NCI-H774 (cell line): ENCODE measurements at places on chromosomes 16 and 17.
A peak's percentile ranks its signal among the peaks of the same experiment; 100 is the strongest.

- DNase-seq: no peak
Observed at GRCh38 chr16:87709677-87710076, 56.1 kb downstream of the KLHDC4 start.

- peak; percentile 50 for DNase-seq
Observed at GRCh38 chr17:75525806-75526554, 483 bp downstream of the LLGL2 start.

GRCh38 chr17:2855063-2855600 lies 58.9 kb downstream of the RAP1GAP2 start:
- DNase-seq: no peak

GRCh38 chr17:40191237-40192208 lies 14.3 kb downstream of the RAPGEFL1 start:
- DNase-seq: peak; percentile 68

- DNase-seq: no peak
Observed at GRCh38 chr17:35799942-35800341, 4.5 kb upstream of the MMP28 start.

- no peak for DNase-seq
Observed at GRCh38 chr17:19408346-19408710, 2.7 kb upstream of the RNF112 start.

DNA sequence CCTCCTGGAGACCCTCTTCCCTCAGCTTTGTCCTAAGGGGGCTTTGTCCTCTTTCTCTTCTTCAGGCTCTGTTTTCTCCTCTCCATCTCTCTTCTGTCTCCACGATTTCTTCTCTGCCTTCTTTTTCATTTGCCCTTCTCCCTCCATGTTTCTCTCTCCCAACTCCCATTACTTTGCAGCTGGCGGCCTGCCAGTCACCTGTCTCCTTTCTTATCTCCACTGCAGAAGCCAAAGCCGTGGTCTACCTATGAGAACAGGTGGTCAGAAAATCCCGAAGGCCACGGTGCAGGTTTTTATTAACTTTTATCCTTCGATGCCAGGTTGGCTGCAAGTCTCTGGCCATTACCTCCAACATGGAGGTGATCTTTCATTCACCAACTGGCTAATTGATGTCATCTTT lies 45.1 kb downstream of the FZD2 start:
- no peak for DNase-seq

- no peak for DNase-seq
Observed at GRCh38 chr17:47733674-47734410, 806 bp downstream of the TBX21 start.

DNA sequence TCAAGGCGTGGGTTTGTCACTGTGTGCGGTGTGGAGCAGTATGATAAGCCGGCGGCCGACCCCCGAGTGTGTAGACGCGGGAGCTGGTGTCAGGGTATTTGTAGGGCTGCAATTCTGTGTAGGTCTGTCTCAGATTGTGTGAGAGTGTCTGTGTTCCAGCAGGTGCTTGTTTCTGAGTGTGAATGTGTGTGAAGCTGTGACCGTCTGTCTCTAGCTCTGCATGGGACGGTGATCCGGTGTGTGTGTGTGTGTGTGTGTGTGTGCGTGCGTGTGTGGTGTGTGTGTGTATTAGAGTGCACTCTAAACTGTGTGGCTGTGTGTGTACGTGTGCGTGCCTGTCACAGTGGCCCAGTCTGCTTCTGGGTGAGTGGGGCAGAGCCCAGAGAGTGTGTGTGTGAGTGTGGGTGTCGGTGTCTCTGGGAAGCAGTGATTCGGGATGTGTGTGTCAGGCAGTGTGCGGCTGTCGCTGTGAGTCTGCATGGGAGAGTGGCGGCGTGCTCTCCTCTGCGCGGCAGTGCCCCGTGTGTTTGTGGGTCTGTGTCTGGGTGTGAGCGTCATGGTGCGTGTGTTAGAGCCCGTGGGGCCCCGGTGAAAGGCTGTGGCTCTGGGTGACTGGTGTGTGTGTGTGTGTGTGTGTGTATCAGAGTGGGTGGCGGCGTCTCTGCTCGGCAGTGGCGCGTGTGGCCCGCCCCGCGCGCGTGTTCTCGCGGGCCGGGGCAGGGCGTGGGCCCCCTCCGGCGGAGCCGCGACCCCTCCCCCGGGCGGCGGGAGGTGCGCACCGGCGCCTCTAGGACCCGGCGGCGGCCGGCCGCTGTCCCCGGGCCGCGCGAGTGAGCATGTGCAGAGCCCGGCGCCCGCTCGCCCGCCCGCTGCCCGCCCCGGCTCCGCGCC lies at the start of gene WSCD1:
TSS of gene WSCD1 (plus strand) at position 841 of the 891 bp plus-strand sequence. CDS start 10,280 bp downstream, outside the sequence.
- DNase-seq: no peak

DNA sequence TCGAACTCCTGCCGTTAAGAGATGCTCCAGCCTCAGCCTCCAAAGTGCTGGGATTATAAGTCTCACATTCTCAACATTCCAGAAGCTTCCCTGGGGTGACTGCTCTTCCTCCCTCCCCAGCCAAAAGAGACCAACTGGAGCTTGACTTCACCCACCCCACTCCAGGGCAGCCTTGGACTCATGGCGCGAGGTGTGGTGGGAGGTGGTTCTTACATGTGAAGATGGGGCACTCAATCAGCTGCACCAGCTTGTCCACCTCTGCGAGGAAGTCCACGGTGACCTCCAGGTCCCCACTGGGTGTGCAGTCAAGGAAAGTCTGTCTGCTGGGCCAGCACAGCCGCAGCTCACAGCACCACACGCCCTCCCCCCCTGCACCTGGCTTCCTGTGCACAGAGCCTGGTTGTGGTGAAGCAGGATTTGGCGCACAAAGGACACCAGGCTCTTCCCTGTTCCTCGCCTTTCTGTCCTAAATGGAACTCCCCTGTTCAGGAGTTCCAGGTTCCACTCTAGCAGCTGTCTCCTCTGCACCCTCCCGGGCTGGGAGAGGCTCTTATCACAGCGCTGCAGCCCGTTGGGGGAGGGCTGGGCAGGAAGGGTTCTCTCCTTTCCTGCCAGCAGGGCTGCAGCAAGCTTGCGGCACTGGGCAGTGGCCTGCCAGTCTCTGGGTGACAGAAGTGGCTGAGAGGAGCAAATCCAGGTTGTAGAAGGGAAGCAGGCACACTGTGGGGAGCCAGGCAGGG lies 9.6 kb upstream of the MTSS2 start:
- no peak for DNase-seq

GRCh38 chr16:89779231-89779908 lies 37.1 kb downstream of the FANCA start:
- no peak for DNase-seq

DNA sequence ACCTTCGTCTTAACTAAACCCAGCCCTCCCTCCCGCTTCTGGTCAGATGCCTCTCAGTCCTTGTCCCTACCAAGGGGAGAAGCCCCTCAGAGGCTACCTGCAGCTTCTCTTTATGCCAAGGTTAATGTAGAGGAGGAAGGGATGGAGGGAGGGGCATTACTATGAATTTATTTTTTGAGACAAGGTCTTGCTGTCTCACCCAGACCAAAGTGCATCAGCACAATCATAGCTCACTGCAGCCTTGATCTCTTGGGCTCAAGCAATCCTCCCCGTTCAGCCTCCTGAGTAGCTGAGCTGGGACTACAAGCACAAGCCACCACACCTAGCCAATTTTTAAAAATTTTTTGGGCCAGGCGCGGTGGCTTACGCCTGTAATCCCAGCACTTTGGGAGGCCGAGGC lies 15.3 kb downstream of the EPOP start:
- DNase-seq: no peak

- DNase-seq: no peak
Observed at GRCh38 chr16:65200156-65200773, 78.4 kb upstream of the CDH11 start.

DNA sequence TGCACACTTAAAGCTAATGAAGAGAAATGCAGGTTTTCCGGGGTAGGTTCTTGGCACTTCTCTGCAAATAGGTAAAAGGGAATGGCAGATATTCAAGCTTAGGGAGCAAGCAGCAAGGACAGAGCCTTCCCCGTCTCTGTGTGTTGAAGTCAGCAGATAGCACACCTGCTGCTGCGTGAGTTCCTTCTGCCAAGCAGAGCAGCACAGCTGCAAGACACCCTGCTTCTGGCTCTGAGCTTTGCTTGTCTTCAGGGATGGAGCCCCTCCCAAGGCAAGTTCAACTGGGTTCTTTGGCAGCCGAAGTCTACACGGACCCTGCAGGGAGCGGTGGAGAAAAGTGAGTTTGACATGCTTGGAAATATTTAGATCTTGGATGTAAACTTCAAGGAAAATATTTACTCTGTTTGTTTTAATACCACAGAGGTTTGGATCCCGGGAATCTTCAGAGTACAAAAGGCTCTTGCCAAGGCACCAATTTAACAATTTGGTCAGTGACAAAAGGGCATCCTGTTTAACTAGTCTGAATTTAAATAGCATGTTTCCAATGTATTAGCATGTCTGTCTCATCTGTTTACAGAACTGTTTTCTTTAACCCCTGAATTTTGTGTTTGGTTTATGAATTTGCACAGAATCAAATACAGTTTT lies 113.4 kb upstream of the KCNJ16 start:
- DNase-seq: no peak

- DNase-seq: no peak
Observed at GRCh38 chr16:1037394-1038257, 34.9 kb upstream of the SSTR5 start.

GRCh38 chr17:40427002-40427491 lies 9.4 kb upstream of the TOP2A start:
- no peak for DNase-seq

GRCh38 chr17:79082311-79083190 lies 7.9 kb downstream of the ENGASE start:
- DNase-seq: peak; percentile 42

GRCh38 chr16:59701963-59702930 lies 968.1 kb upstream of the GOT2 start:
- no peak for DNase-seq

DNA sequence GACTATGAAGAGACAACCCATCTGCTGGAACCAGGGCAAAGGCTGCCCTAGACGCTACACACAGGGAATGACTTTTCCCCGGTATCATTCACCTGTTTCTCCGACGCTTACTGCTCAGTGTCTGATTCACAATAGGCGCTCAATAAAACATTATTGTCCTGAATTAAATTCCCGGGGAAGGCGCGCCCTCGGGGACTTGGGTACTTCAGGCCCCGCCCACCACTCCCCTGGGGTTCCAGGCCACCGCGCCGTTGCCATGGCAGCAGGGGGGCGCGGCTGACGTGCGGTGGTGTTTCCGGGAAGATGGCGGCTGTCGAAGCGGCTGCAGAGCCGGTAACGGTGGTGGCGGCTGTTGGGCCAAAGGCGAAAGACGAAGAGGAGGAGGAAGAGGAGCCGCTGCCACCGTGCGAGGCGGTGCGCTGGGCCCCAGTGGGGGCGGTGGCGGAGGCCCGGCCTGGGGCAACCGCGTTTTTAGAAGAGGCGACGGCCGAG lies at the start of gene RUNDC1:
TSS of gene RUNDC1 (plus strand) at position 292 of the 492 bp plus-strand sequence. CDS start at position 304, 12 bp downstream.
- DNase-seq: peak; percentile 96

GRCh38 chr17:28173031-28173561 lies 130.6 kb downstream of the NLK start:
- no peak for DNase-seq

DNA sequence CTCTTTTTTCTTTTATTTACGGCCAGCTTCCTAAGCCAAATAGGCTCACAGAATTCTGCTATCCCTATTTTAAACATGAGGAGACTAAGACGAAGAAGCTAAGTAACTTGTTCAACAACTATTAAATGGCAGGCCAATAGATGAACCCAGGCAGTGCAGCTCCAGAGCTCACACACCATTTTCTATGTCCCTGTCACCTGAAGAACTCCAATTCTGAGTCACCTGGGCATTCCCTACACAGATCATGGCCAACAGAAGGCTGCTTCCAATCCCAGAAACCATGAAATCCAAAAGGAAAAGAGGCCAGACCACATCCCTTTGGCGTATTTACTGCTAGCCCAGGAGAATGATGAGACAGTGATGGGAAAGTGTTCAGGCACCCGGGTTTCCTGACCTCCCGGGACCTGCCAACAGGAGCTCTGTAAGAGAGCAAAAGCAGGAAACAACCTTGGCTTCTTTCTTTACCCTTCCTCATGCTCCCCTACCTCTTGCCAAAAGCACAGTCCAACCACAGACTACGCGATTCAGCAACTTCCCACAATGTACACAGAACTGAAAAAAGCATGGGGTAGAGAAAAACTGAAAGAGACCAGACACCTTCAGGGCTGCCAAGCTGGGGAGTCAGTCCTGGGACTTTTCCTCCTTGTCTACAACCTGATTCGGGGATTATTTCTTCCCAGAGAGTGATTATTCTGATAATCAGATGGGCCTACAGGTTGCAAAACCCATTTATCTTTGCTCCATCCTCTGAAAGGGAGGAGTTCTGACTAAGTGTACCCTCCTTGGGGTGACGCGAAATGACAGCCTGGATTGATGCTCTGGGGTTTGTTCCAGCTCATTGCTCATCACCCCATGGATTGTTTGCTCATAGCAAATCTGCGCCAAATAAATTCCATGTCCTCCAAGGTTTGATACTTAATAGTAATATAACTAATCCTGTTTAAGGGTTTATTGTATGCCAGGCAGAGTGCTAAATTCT lies 47.8 kb upstream of the HAS3 start:
- no peak for DNase-seq

- no peak for DNase-seq
Observed at GRCh38 chr16:647173-647902, 1.8 kb upstream of the WDR90 start.

- no peak for DNase-seq
Observed at GRCh38 chr17:21301593-21302550, 17.4 kb downstream of the MAP2K3 start.

DNA sequence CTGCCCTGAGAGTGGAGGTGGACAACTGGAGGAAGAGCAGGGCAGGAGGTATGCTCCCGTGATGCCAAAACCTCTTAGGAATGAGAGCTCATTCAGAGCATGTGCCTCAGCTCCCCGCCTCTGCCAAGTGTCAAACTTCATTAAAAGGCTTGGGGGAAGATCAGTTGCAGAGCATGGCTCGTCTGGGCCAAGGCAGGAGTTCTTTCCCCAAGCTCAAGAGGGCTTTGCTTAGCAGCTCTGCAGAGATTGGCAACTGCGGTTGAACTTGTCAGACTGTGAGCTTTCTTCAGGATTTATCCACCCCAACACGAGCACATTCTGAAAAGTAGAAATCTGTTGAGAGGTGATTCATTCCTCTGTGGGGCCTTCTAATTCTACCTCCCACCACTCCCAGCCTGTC lies 248.1 kb downstream of the HS3ST3A1 start:
- DNase-seq: no peak

- peak; percentile 1 for DNase-seq
Observed at GRCh38 chr17:13415871-13416416, 185.8 kb downstream of the HS3ST3A1 start.

- DNase-seq: peak; percentile 94
Observed at GRCh38 chr17:48023400-48024148, 14.0 kb downstream of the COPZ2 start.

DNA sequence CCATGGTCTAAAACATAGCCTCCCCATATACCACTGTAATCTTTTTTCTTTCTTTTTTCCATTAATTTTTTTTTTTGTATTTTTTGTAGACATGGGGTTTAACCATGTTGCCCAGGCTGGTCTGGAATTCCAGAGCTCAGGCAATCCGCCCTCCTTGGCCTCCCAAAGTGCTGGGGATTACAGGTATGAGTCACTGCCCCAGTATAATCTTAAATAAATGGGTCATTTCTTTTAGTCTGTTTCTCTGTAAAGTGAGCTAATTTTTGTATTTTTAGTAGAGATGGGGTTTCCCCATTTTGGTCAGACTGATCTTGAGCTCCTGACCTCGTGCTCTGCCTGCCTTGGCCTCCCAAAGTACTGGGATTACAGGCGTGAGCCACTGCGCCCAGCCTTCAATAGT lies 5.7 kb upstream of the NME1 start:
- no peak for DNase-seq
